Body of pancreas (tissue), 4 donors: ENCODE measurements at places on chromosomes 4 and X.

GRCh38 chr4:169649545-169650226 is 29.3 kb downstream of the CLCN3 start:
- DNase-seq: peak; percentile 60
- H3K27ac ChIP-seq: peak overlapping the region; percentile 71
- no peaks in the 10 kb centered on the region for H3K36me3 ChIP-seq
- H3K4me3 ChIP-seq: no peak overlapping the region

GRCh38 chr4:152556283-152556682 is 20.4 kb upstream of the FBXW7 start:
- no peaks in the 10 kb centered on the region for H3K27me3 ChIP-seq
- no peaks in the 10 kb centered on the region for H3K36me3 ChIP-seq
- H3K27ac ChIP-seq: no peak overlapping the region
- H3K4me3 ChIP-seq: no peak overlapping the region

DNA sequence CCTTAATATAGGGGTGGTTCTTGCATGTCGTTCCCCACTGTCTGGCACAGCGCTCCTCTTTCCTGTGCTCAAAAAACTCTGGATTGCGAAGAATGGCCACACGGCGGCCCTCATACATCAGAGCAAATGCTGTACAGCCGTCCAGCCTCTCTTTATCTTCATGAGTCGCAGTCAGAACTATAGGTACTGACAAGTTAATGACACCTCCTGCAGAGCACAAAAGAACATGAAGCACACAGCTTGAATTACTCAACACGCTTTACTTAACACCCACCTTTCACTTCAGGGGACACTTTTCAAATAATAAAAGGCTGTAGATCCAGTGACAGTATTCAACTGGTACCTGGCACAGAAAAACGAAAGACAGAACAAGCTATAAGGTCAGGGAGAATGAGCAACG is 65.3 kb downstream of the PAPSS1 start:
- no peaks in the 10 kb centered on the region for H3K4me1 ChIP-seq
- no peaks in the 10 kb centered on the region for H3K27me3 ChIP-seq
- DNase-seq: no peak
- H3K27ac ChIP-seq: no peak overlapping the region
- H3K36me3 ChIP-seq: peaks cover 8% of the 10 kb centered on the region
- H3K4me3 ChIP-seq: no peak overlapping the region

- H3K4me1 ChIP-seq: peaks cover 34% of the 10 kb centered on the region
- no peak overlapping the region for H3K4me3 ChIP-seq
- H3K27ac ChIP-seq: no peak overlapping the region
- no peak for DNase-seq
These were observed 3.3 kb downstream of the RIPPLY1 start for GRCh38 chrX:106899841-106900240.

DNA sequence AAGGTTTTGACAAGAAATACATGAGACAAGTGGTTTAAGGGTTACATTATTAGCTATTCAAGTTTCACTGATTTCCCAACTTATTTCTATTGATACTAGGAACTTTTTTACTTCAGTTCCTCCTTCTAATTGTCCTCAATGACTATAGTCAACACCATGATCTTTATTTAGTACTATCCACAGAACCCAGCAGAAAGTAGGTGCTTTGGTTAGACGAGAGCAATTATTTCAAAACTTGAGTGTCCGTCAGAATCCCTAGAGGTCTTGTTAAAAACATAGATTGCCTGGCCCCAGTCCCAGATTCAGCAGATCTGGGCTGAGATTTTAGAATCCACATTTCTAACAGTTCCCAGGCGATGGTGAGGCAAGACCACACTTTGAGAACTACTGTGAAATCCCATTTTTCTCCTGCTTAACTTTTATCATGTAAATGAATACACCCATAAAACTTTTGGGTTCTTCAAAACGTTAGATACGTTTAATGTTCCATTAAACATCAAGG is 17.9 kb downstream of the EXOC1 start:
- no peak overlapping the region for H3K27ac ChIP-seq
- DNase-seq: no peak
- peaks cover 4% of the 10 kb centered on the region for H3K4me1 ChIP-seq
